ENCODE measurements at places on chromosomes 7 and 10.

- no peak for DNase-seq
These were observed 324.9 kb downstream of the LRRTM3 start for GRCh38 chr10:67250686-67251085.

- no peak for DNase-seq
These were observed 45.6 kb upstream of the LRRC4 start for GRCh38 chr7:128076796-128077271.

DNA sequence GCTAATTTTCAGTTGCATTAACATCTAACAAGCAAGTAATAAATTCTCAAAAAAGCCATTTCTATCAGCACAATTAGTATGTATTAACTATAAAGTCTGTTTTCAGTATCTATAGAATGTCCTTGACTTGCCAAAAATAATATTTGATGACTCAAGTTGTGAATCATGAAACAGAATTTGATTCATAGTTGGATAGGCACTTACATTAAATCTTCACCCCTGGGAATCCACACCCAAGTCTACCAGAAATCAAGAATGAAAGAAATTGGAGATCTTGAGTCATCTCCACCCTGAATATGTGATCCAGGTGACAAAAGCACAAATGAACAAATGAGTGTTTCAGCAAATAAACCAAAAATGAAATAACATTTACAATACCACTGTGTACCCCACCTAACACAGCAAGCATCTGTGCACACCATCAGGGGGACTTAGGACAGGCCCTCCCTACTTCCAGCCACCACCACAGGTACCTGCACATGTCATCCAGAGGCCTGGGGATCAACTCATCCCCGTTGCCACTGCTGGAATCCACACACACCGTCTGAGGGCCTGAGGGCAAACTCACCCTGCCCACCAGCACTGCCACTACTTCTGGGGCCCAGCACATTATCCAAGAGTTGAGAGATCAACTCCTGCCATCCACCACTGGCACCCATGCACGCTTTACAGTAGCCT lies 160.1 kb downstream of the MTERF1 start:
- no peak for DNase-seq

DNA sequence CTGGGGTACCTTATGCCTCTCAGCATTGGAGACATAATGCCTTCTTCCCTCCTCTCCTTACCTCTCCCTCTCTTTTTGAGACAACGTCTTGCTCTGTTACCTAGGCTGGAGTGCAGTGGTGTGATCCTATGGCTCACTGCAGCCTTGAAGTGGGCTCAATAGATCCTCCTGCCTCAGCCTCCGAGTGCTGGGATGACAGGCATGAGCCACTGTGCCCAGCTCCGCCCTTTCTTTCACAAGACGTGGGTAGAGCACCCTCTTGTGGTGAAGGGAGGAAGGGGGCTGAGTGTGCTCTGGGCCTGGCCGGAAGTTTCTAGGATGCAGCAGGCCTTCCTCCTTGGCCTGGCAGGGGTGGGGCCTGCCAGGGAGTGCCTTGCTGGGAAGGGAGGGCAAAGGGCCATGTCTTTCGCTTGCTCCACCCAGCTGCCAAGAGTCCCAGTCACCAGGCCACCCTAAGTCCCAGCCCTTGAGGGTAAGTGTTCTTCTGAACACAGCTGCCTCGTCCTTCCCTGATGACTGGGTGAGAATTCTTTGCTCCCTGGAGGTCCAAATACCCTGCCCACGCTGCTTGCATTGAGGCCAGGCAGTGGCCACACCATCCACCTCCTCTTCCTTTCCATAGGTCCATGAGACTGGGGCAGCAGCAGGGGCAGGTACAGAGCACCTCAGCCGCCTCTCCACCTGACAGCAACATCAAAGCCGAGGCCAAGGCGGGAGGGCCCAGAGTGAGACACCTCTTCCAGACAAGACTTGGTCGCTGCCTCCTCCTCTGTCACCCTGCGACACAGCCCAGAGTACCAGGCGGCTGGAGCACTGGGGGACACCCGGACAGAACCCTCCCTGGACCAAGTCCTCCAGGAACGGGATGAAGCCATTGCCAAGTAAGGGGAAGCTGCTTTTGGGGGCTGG lies 3.7 kb downstream of the ABHD11 start:
- DNase-seq: peak; percentile 88

DNA sequence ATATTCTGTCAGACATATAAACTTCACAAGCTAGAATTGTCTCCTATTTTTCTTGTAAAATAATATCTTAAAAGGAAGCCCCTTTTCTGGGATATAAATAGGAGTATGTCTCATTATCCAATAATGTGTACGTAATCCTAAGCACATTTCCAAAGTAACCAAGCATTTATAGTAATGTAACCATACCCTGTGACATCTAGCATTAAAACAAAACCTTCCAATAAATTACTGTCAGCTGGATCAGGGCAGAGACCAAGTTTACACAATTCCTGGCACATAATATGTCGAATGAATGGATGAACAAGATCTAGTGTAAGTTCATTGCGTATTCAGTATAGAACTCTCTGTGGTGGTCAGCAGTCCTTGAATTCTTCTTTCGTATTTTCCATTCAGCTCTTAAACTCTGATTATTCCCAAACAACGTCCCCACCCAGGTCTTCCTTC lies 14.3 kb downstream of the CPED1 start:
- no peak for DNase-seq

DNA sequence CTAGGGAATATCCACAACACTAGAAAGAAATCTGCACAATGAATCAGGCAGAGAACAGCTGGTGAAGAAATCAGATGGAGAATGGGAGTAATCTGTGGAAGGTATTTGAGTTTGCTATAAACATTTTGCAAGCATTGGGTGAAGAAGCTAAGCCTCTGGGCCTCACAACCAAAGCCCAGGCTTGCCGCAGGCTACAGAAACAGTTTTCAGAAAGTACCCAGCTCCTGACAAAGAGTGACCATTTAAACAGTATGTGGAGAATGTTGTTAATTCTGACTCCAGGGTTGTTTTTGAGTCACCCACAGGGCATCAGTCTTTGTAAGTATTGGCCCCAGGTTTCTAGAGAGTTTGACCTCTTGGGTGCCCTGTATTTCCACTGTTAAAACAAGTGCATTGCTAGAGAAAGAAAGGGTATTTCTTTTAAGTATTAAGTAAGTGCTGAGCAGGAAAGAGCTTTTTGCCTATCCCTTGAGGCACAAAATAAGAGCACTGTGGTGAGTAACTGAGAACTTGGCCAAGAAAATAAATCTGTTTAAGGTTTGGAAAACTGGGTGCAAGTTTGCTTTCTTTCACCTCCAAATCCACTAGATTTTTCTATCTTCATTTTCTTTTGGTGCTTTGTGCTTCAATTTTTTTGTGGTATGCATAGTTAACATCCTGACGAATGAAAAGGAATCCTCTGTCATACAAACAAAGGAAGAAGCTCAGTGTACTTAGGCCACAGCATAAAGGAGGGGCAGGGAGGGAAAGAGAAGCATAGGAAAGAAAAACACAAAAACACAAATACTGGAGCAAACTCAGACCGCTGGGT lies 691.8 kb downstream of the SUGCT start:
- peak; percentile 14 for DNase-seq

GRCh38 chr10:93198401-93199131 lies 124.9 kb downstream of the CYP26A1 start:
- DNase-seq: no peak

GRCh38 chr7:13563257-13563656 lies 426.2 kb downstream of the ETV1 start:
- DNase-seq: no peak
